Stimulated activated CD4-positive, alpha-beta T cell treated with anti-CD3 and anti-CD28 coated beads, Interleukin-4, amount 100 ng/mL, for 4 hours (primary cell): ENCODE measurements at places on chromosomes 6 and 20.

GRCh38 chr6:166105341-166106075, 62.1 kb downstream of the TBXT start:
- DNase-seq, result no peak

GRCh38 chr20:32656827-32657226, 16.9 kb downstream of the C20orf203 start:
- no peak for DNase-seq

DNA sequence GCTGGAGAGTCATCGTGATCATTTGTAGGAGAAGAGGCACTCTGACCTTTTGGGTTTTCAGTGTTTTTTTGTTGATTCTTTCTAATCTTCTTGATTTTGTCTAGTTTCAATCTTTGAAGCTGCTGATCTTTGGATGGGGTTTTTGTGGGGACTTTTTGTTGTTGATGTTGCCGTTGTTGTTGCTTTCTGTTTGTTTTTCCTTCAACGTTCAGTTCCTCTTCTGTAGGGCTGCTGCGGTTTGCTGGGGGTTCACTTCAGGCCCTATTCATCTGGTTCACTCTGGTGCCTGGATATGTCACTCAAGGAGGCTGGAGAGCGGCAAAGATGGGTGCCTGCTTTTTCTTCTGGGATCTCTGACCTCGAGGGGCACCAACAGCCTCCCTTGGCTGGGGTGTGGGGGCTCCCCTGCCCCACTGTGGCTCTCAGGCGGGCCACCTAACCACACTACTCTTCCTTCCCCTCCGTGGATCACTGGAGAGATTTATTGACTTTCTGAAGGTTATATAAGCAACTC, 21.5 kb upstream of the TMEM244 start:
- DNase-seq, result no peak

- DNase-seq, result no peak
These were observed 3.7 kb upstream of the SH3BGRL2 start for GRCh38 chr6:79627422-79627821.

DNA sequence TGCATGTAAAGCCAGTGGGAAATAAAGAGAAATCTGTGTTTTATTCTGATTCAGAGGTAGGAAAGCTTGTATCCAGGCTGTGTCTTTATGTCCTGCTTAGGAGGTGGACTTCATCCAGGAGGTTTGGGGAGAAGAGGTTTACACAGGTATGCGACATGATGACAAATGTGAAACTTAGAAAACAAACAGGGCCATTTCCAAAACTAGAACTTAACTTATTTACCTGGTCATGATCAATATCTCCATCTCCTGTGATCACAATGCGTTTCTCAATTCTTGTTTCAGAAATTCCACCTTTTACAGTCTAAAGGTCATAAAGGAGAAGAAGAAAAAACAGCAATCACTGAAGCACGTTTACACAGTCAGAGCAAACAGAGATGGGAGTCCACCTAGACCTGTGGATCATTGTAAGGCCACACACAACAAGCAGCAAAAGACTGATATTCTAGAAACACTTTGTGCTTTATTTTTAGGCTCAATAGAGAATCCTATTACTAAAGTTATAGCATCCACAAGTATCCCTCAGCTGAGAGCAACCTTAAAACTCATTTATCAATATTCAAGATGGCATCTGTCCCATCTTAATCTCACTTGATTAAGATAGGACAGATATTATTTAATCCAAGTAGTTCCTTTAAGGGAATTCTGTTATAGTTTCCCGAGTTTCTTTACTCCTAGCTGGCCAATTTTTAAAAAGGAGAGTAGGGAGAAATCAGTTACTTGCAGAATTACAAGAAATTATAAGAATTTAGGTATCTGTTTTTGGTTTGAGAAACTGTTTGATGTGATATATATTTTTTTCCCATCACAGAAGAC, 36.4 kb downstream of the SMLR1 start:
- no peak for DNase-seq

GRCh38 chr6:53945765-53946407, 151.1 kb downstream of the LRRC1 start:
- DNase-seq, result no peak

- DNase-seq, result no peak
These were observed 113.0 kb downstream of the SYCP2 start for GRCh38 chr20:59820204-59821041.

DNA sequence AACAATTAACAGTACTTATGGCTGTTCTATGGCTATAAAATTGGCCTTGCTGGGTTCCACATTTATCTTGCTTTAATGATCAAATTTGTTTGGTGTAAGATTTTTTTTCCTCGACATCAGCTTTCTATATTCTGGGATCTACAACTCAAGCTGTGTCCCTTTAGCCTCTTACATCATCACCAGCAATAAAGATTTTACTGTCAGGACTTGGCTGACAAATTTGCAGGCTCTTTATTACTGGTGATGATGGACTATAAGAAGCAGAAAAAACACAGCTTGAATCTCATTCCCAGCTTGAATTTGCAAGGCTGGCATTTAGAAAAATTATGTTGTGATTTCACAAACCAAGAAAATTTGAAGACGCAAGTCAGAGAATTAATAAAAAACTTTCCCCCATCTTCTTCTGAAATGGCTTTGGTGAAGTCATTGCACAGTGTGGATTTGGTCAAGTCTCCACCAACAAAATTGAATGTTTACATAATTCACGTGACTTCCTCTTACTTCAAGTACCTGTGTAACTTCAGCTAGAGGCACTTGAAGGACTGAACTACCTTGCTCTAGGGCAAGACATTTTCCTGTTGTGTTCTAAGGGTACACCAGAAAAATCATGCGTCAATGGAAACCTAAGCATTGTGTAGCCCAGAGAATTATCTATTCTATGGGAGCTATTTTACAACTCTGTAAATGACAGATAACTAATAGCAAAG, 175.0 kb downstream of the CBLN4 start:
- DNase-seq, result no peak

DNA sequence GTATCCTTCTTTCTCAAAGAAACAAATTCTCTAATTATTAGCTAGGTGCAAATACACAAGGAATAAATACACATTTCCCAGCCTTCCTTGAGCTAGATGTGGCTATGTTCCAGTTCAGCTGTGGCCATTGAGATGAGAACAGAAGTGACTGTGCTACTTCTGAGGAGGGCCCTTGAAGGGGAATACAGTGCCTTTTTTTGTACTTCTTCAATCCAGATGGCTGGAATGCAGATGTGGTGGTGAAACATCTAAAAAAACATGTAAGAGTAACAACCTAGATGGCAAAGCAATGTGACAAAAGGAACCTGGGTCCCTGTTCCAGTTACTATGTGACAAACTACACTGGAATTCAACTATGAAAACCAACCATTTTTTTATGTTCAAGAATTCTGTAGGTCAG, 115.4 kb upstream of the DST start:
- DNase-seq, result no peak

DNA sequence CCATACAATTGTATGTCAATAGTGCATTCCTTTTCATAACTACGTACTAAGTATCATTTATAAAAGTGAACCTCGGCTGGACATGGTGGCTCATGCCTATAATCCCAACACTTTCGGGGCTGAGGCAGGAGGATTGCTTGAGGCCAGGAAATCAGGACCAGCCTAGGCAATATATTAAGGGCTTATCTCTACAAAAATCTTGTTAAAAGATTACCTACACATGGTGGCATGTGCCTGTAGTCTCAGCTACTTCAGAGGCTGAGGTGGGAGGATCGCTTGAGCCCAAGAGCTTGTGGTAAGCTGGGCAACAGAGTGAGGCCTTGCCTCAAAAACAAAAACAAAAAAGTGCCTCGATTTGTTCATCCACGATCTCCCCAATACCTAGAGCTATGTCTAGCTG, 449.7 kb upstream of the SULF2 start:
- DNase-seq, result no peak

GRCh38 chr6:94049001-94049400, 629.6 kb upstream of the EPHA7 start:
- DNase-seq, result no peak

DNA sequence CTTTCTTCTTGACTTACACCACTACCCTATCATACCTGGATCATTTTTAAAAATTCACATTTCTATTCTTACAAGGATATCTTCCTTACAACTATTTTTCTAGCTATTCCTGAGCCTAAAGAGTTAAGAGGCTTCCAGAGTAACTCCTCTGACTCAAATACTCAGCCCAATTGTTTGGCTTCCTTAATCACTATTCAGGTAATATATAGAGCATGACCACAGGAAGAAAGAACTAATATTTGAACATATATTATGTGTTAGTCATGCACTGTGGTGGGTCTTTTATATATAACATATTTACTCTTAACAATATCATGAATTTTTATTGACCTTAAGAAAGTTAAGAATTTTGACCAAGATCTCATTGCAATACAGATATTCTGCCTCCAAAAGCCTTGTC, 42.0 kb upstream of the ID4 start:
- no peak for DNase-seq

- no peak for DNase-seq
These were observed 176.8 kb downstream of the CD83 start for GRCh38 chr6:14294270-14294951.

- DNase-seq, result no peak
These were observed 76.7 kb upstream of the ZFP64 start for GRCh38 chr20:52268184-52268749.

GRCh38 chr20:56385130-56385529, 6.9 kb downstream of the AURKA start:
- DNase-seq, result no peak

- DNase-seq, result no peak
These were observed 53.5 kb upstream of the SLC22A16 start for GRCh38 chr6:110529907-110530306.

DNA sequence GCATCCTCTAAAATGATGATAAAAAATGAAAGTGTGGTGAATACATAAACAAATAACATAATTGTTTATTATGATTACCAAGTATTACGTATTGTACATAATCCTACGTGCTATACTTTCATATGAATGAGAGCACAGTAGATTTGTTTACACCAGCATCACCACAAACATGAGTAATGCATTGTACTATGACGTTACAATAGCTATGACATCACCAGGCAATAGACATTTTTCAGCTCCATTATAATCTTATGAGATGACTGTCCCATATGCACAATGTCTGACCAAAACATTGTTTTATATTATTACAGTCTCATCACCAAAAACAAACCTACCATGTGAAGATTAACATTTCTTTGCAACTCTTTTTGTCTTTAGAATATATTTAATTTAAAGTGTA, 225.7 kb upstream of the TENT5A start:
- DNase-seq, result no peak

DNA sequence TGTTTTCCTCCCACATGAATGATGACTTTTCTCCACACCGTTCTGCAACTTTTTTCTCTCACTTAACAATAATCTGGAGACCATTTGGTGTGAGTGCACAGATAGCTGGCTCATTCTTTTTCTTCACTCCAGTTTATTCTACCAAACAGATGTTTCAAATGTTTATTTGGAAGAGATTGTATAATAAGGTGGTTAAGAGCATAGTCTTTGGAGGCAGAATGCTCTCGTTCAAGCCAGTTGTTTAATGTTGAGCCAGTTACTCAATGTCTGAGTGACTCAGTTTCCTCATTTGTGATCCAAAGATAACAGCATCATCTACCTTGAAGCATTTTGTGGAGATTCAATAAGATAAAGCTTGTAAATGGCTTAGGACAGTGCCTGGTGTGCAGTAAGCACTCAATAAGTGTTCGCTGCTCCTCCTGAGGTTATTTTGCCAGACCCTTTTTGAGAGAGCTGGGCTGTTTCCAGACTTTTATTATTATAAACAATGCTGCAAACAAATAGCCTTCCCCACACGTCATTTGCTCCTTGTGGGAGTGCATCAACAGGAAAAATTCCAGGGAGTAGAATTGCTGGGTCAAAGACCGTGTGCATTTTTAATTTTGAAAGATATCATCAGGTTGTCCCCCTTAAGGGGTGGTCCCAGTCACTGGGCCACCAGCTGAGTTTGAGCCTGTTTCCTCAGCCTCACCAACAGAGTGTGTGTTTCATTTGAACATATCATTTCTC, 70.6 kb downstream of the VEGFA start:
- no peak for DNase-seq

DNA sequence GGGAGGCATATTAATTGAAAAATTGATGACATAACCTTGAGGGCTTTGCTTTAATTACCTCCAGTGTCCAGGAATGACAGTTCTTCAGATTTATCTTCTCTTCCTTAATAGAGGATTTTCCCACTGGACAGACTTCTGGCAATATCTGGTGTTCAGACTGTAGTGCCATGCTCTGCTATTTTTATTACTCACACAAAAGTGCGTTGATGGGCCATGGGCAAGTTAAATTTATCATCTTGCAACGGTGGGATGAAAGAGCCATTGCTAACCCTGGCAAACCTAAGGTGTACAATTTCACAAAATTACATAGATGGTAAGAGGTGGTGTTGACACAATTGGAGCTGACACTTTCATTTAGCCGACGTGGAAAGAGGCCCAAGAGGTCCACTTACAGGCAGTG, 253.7 kb upstream of the PLCB4 start:
- no peak for DNase-seq

DNA sequence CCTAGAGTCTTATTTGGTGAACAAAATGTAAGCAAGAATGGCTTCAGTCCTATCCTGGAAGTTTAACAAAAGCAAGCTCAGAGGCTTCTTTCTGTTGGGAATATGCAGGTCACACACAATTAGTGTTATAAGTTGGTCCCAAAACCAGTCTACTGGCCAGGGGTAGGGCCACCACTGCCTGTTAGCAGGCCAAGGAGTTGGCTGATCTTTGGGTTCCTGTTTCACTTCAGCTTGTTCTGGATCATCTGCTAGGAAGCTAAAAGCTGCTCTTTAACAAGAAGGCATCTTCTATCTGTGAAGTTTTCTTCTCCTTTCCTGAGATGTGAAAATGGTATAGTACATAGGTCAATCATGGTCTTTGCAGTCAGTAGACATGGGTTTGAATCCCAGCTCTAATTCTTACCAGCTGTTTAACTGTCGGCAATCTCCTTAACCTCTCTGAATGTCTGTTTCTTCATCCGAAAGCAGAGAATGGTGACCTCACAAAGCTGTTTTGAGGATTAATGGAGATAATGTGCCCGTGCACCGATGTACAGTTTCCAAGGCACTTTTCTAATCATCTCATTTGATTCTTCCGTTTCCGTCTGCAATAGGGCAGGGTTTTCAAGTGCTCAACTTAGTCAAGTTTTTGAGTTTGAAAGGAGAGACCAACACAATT, 271.2 kb upstream of the TAB2 start:
- DNase-seq, result no peak

GRCh38 chr6:163759542-163759941, 345.0 kb downstream of the QKI start:
- DNase-seq, result no peak

- DNase-seq, result no peak
These were observed 21.3 kb upstream of the DST start for GRCh38 chr6:56664029-56664428.

GRCh38 chr20:1377341-1377871, 15.4 kb downstream of the FKBP1A start:
- no peak for DNase-seq

GRCh38 chr6:143901885-143902750, 37.8 kb downstream of the ZC2HC1B start:
- no peak for DNase-seq

- DNase-seq, result no peak
These were observed 66.2 kb downstream of the CDC40 start for GRCh38 chr6:110246378-110246777.

DNA sequence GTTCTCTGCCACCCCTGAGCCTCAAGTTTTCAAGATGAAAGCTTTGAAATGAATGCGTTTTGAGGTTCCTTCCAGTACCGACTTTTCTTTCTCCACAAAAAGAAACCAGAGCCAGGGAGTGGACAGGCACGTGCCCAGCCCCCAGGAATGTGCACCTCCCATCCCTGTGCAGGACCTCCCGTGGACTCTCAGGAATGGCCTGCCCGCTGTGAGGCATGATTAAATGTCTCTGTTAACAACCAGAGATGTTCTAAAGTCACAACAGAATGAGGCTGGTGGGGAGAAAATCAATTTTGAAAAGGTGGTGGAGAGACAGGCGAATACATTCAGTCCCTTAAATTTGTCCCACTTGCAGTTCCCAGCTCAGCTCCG, 1.5 kb downstream of the TGM3 start:
- no peak for DNase-seq
